Astrocyte of the spinal cord (primary cell): ENCODE measurements at places on chromosomes 11 and 22.

DNA sequence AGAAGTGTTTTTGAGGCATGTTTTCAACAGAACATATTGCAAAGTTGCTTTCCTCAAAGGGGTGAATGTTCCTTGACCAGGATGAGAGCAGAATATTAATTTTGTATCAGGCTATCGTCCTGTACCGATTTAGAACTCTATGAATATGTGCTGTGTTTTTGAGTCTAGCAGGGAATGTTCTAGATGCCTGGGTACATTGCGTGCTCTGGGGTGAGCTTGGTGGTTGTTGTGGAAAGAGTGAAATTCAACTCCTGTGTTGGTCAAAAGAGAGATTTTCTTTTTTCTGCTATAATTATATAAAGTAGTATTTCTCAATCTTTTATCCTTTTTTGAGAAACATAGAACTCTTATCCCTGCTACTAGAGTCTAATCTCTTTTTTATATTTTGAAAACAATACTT is 51.2 kb upstream of the OR4B1 start:
- no peak for DNase-seq

DNA sequence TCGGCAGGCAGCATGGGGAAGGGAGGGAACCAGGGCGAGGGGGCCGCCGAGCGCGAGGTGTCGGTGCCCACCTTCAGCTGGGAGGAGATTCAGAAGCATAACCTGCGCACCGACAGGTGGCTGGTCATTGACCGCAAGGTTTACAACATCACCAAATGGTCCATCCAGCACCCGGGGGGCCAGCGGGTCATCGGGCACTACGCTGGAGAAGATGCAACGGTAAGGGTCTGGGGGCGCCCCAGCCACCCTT is 204 bp downstream of the FADS2 start:
- no peak for DNase-seq

- peak; percentile 66 for DNase-seq
Observed at GRCh38 chr11:15801616-15802015, 554.7 kb downstream of the SOX6 start.

DNA sequence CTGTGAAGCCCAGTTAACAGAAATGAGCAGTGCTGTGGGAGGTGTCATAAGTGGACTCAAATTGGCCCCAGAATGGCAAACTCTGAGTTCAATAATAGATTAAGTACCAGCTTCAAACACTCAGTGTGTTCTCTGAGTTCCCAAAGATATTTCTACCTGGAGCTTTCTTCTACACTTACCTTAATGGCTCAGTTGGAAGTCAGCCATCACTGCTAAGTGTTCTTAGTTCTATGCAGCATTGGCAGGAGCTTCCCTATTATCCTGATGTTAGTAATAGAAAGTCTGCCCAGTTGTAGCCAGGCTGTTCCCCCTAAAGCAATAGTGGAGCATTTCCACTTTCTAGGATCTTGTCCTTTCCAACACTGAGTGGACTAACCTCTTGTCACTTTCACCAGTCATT is 9.7 kb upstream of the PIK3IP1 start:
- no peak for DNase-seq

DNA sequence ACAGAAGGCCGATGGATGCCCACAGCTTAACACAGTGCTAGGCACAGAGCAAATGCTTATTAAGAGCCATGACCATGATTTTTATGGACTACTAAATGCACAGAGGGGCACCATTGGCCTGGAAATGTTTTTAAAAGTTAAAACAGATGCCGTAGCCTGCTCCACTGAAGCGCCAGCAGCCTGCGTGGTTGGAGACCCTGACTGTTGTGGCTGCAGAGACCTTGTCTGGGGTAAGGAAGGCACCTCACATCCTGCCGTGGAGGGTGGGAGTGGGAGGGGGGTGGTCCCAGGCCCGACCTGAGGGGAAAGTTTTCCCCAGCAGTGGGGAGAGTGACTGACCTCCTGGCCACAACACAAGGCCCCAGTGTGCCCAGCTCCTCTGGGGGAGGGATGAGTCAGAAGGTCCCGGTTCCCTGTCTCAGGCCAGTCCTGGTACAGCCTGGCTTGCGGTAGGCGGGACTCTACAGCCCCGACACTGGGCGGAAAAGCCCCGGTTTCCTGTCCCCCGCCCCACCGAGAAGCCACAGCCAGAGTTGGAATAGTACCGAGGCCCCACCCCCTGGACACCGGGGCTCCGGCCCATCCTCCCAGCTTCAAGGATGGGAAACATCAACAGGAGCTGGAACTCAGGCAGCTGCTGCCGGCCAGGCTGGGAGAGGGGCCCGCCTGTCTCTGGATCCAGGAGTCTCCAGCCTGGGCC is 7.0 kb downstream of the CHST1 start:
- DNase-seq, result peak; percentile 81

DNA sequence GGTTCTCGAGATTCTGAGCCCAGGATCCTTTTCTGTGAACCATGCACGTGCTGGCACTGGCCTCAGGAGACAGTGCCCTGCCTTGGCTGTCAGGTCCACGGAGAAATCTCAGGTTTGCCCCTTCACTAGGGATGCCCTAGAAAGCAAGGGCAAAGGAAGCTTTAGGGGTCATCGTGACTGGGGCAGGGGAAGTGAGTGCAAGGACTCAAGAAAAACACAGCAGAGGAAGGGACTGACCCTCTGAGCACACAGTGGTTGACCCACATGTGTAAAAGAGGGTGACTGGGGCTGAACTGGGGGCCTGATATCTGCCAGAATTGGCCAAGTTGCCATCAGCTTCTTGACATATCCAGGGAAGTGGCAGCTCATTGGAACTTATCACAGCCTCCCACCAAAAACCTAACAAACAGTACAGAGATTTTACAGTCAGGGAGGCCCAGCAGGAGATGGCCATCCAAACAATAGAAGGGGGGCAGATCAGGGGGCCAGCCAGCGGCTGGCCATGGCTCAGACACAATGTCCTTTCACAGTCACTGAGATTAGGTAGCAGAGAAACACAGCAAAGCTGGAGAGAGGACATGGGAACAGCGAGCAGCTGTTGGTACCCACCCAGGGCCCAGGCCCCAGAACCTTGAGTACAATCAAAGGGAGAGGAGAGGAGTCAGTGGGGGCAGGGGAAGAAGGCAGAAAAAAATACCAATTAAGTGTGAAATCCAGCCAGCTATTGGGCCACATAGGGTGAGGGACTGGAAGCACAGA is 4.4 kb downstream of the TMEM121B start:
- no peak for DNase-seq

DNA sequence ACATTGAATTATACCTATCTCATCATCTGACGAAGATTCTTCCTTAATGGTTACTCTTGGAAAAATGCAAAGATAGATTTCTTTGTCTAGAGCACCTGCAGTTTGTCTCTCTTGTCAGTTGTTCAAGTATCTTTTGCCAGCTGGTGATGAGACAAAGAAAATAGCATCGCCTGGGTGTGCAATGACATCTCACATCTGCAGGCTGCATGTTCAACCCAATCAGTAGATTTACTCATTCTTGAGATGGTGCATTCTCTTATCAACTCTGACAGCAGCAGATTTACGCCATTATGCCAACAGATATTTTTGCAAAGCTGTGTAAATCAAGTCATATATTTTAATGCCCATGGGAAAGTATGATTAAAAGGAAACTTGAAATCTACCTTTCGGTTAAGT is 164.6 kb upstream of the PDGFD start:
- no peak for DNase-seq

- no peak for DNase-seq
Observed at GRCh38 chr11:104630352-104630751, 267.9 kb downstream of the CASP12 start.

GRCh38 chr11:126925321-126926093 is 75.1 kb downstream of the KIRREL3 start:
- DNase-seq, result no peak

GRCh38 chr11:71358963-71359567 is 89.1 kb downstream of the DHCR7 start:
- DNase-seq, result no peak

DNA sequence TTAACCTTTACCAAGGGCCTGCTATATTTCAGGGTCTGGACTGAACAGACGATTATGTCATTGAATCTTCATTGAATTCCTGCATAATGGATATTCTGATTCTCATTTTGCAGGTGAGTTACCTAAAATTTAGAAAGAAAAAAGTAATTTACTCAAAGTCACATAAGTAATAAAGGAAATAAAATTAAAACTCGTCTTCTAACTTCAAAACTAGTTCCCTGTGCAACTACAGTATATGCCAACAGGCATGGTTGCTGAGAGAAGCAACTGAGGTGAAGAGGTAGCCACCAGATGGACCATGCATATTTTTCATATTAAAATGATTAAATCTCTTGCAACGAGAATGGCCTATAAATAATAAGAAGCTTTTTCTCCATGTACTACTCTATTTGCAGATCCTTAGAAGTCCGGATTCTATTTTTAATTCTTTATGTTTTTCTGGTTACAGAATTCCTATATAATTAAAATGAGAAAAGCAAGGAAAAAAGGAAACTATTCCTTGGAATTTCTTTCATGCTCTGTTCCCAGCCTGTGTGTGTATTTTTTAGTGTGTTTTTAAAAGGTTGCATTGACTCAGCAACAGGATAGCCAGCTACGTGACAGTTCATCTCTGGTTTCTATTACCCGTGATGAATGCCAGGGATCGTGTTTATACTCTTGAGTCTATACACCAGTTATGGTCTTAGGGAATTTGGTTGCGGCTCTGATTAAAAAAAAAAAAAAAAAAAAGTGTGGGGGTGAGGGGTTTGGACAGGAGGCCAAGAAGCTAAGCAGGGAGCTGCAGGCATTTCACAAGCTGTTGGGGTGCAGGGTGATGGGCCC is 186.8 kb downstream of the ETS1 start:
- no peak for DNase-seq

DNA sequence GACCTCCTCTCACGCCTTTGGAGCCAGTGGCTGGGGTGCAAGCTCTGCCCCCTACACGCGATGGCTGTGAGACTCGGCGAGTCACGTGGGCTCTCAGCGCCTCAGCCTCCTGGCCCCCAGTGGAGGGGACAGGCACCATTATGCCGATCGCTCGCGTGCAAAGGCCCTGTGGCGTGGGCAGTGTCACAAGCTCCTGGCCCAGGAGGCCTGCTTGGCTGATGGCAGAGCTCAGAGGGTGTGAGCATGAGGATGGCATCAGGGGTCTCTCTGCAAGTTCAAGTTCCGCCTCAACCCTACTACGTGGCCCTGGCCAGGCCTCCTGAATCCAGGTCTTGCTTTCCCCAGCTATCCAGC is 90.8 kb upstream of the KCNQ1OT1 start:
- no peak for DNase-seq

- DNase-seq, result no peak
Observed at GRCh38 chr11:83284501-83285150, 1.5 kb downstream of the CCDC90B start.

- no peak for DNase-seq
Observed at GRCh38 chr22:17284888-17285287, 65.7 kb upstream of the ADA2 start.

GRCh38 chr22:43000441-43001175 is 14.3 kb downstream of the PACSIN2 start:
- peak; percentile 50 for DNase-seq

- no peak for DNase-seq
Observed at GRCh38 chr11:30395751-30396150, 72.8 kb downstream of the ARL14EP start.

DNA sequence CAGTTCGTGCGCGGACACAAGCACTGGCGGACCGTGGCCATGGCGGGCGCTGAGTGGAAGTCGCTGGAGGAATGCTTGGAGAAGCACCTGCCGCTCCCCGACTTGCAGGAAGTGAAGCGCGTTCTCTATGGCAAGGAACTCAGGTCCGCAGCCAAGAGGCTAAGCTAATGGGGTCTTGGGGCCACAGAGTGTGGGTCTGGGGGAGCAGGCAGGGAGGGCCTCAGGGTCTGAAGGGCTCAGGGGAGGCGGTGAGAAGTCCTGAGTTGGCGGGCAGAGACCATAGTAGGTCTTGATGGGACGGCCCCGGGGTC is 188 bp downstream of the UPB1 start:
- DNase-seq, result no peak

DNA sequence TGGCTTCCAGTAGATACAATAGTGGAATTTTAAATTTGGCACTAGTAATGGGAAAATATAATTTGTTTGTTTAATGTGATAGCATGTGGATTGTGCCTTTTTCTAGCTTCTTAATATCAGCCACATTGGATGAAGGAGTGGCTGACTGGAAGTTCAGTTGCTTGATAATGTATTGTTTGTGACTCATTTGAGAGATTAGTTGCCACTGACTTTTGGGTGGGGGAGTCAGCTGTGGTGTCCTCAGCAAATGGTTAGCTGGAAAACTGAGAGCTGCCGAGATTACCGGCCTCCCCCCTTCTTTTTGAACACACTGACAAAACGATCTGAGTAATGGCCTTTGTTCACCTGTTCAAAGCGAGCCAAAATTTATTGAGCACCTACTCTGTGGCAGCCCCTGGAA is 5.5 kb downstream of the JAM3 start:
- no peak for DNase-seq

DNA sequence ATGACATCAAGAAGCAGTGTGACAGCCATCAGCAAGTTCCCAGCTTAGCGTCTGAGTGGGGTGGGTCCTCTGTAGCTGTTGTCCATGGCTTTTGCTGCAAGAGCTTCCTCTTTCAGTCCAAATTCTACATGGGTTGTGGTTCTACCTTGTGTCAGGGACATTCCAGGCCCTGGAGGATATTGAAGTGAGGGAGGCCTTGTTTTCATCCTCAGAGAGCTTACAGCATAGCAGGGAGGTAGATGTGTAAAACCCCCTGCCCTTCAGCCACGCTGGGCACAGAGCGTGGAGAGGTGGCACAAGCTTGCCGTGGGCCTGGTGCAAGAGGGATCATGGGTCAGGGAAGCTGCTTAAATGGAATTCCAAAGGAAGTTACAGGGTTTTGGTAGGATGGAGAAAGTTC is 93.9 kb downstream of the GRIK4 start:
- DNase-seq, result no peak

- peak; percentile 84 for DNase-seq
Observed at GRCh38 chr11:122642472-122642922, 13.0 kb upstream of the UBASH3B start.

DNA sequence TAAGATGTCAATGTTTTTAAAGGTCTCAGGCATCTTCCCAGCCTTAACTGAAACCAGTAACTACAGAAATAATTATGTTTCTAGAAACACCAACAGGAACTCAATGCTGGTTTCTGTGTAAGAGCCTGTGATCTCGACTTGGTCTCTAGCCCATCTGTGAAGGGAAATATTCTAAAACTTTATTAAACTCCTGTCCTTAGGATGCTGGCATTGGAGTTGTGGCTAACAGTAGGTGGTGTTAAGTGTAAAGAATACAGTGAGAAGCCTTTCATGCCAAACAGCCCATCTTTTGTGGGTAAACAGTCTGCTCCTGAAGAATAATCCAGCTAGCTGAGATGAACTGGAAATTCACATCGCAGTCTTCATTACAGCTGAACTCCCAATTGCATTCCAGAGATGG is 133.2 kb downstream of the ADAMTS15 start:
- DNase-seq, result peak; percentile 64

DNA sequence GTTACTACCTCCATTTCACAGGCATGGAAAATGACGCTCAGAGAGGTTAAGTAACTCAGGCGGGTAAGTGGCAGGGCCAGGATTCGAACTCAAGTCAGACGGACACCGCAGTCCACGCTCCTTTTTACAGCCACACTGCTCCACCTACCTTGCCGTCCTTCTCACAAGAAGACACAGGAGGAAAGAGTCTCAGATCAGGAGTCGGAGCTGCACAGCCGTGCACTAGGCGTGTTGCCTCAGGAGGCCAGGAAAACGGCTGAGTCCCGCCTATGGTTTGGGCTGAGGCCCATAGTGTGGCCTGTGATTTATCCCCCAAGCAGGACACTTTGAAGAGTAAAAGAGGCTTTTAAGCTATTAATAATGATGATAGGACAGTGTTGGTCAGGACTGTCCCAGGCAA is 44.7 kb upstream of the CD5 start:
- DNase-seq, result no peak
